Activated gamma-delta T cell treated with anti-CD3 and anti-CD28 coated beads, Interleukin-2, amount 50 U/mL, for 16 hours (primary cell): ENCODE measurements at places on chromosomes 7 and 10.

DNA sequence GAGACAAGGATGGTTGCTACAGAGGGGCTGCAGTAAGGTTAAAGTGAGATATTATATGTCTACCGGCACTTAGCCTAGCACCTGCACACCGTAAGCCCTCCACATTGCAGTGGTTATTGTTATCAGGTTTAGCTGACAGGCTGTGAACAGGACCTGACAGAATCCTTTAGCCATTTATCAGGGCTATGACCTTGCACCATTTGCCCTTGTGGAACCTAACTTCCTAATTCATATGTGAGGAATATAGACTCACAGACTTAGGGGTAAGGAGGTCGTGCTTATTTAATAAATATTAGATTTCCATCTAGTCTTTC, 10.1 kb downstream of the NCOA4 start:
- DNase-seq, result no peak

DNA sequence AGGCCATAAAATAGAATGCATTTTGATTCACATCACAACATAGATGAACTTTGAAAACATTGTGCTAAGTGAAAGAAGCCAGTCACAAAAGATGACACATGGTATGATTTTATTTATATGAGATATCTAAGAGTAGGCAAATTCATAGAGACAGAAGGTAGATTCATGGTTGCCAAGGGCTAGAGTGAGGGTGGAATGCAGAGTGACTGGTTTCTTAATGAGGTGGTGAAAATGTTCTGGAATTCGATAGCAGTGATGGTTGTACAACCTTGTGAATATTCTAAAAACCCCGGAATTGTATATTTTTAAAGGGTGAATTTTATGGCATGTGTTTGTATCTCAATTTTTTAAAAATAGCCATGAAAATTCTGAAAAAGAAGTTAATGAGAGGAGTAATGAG, 42.9 kb downstream of the ABCB4 start:
- no peak for DNase-seq

GRCh38 chr7:123148813-123149212, 51.0 kb downstream of the SLC13A1 start:
- DNase-seq, result no peak

GRCh38 chr7:132049462-132050304, 493.3 kb upstream of the PODXL start:
- no peak for DNase-seq

GRCh38 chr7:127911968-127912511, 119.2 kb downstream of the LRRC4 start:
- no peak for DNase-seq

GRCh38 chr10:52215745-52216361, 98.2 kb upstream of the DKK1 start:
- DNase-seq, result peak; percentile 9

GRCh38 chr10:50917486-50917885, 32.1 kb upstream of the A1CF start:
- DNase-seq, result no peak

DNA sequence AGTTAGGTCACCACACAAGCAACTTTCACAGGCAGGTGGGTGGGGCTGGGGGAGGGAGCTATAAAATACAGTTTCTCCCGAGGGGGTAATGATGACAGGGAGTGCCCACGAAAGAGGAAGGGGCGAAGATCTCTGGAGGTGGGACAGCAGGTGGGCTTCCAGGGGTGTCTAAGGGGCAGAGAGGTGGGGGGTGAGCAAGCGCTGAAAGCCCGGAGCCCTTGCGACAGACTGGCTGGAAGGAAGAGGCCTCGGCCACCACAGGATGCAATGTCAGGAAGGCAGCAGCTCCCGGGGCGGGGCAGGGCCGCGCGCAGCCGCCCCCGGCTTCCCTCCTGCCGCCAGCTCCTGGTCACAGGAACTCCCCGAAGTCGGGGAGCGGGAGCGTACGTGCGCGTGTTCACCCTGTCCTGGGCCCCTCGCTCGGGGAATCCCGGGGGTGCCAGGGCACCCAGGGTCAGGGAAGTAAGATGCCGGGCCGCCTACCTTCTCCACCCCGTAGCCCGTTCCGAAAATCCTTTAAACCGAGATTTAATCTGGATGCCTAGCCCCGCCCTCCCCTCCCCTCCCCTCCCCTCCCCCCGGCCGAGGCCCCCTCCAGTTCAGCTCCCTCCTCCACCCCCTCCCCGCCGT, 105.2 kb upstream of the PPIF start:
- no peak for DNase-seq

GRCh38 chr10:88944813-88945212, 7.8 kb downstream of the ACTA2 start:
- DNase-seq, result no peak
